HS-27A (cell line): ENCODE measurements at places on chromosomes 12 and 14.

GRCh38 chr12:18416412-18416811, 155.1 kb downstream of the PIK3C2G start:
- no peak for DNase-seq

GRCh38 chr12:49843411-49843810, 505 bp upstream of the BCDIN3D start:
- no peak for DNase-seq

- no peak for DNase-seq
Measured at GRCh38 chr12:91562476-91562875, 379.9 kb upstream of the DCN start.

GRCh38 chr12:19021646-19022045, 107.9 kb upstream of the PLEKHA5 start:
- no peak for DNase-seq

DNA sequence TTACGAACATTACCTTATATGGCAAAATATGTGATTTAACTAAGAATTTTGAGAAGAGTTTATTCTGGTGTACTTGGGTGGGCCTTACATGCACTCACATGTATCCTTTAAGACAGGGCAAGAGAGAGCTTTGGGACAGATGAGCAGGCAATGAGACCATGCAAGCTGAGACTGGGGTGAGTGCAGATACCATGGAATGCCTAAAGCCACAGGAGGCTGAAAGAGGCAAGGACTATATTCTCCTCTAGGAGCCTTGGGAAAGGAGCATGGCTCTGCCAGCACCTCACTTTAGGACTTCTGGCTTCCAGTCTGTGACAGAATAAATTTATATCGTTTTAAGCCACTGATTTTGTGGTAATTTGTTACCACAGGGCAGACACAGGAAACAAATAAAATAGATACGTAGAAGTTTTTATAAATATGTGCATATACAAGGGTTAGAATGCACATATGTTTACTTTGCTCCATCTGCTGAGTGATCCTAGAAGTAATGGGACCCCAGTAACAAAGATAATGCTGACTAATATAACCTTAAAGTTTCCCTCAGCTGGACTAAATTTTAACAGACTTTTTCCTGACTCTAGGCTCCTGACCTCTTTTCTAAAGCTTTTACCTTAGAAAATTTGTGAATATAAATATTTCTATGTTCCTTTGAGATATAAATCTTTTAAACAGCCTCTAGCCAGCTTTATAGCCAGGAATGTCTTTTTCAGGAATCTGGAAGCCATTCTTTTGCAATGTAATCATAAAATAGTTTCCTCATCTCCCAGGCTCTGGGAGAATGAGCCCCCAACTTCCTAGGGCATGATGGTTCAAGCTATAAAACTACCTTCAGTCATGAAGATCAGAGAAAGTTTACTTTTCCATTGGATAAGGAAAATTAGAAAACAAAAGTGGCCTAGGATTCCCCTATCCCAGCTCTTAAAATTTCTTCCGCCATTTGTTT, 216.8 kb downstream of the PPFIA2 start:
- DNase-seq = no peak

- no peak for DNase-seq
Measured at GRCh38 chr14:68770553-68771286, 22.1 kb downstream of the ZFP36L1 start.

- DNase-seq = no peak
Measured at GRCh38 chr12:108526482-108527165, 11.5 kb downstream of the FICD start.

GRCh38 chr12:86551146-86551571, 295.0 kb upstream of the MGAT4C start:
- DNase-seq = no peak

DNA sequence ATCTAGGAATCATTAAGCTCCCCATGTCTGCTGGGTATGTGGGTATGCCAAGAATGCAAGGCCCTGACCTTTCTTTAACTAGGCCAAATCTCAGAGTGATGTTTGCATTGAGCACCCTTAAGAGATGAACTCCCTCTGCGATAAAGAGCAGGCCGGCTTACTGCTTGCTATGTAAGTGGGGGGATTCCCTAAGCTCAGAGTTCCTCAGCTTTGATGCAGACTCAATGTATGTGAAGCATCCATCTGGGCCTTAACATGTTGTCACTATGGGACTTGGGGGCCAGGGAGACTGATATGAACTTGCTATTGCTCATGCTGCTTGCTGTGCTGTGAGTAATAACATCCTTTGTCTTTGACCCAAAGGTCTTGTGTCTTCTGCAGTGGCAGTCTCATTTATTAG, 149.7 kb downstream of the C12orf75 start:
- DNase-seq = no peak

GRCh38 chr14:64604001-64604400, 54.2 kb downstream of the PPP1R36 start:
- no peak for DNase-seq

DNA sequence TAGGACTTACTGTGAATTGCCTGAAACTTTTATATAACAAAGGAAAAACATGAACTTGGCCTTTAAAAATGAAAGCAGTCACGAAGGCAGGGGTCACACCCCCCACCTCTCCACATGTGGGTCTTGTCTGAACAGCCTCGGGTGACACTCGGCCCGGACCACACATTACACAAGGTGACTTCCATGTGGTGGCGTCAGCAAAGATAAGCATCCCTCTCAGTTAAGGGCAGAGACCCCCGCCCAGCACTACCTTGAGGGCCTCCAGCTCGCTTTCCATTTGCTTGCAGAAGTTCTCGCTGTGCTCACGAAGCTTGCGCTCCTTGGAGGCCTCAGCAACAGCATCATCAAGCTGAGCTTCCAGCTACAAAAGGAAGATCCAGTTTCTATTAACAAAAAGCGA, 47.4 kb downstream of the AMN start:
- DNase-seq = no peak

GRCh38 chr14:101622251-101623076, 61.2 kb downstream of the DIO3 start:
- DNase-seq = no peak

GRCh38 chr12:72273851-72274351, 1.7 kb downstream of the TRHDE start:
- DNase-seq = no peak

- DNase-seq = no peak
Measured at GRCh38 chr14:32491416-32492016, 162.4 kb downstream of the AKAP6 start.

DNA sequence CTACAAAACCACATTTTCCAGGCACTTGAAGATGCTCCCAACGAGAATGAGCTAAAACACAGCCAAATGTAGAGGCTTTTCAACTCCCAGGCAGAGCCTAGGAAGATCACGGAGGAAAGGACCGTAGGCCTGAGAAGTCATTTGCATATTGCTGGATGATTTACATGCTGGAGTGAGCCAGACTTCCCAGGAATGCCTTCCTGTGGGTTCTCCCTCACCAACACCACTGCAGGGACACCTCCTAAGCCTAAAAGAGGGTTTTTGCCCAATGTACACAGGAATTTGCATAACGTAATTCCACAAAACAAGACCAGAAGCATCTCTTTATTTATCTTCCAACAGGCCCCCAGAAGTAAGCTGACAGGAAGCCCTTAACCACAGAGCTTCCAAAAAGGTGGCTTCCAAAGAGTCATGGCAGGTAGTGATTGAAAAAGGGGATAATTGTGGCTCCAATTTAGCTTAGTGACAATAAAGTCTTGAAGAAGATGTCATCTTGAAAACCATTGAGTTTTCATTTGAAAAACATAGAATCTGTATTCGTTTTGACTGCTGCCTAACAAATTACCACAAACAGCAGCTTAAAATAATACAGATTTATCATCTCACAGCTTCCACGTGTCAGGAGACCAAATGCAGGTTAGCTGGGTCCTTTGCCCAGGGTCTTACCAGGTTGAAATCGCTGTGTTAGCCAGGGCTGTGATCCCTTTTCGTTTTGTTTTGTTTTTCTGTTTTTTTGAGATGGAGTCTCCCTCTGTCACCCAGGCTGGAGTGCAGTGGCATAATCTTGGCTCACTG, 116.2 kb downstream of the EGLN3 start:
- no peak for DNase-seq

- no peak for DNase-seq
Measured at GRCh38 chr12:42789808-42790760, 200.5 kb upstream of the PRICKLE1 start.

GRCh38 chr12:12561371-12562015, 1.2 kb downstream of the DUSP16 start:
- DNase-seq = peak; percentile 19

DNA sequence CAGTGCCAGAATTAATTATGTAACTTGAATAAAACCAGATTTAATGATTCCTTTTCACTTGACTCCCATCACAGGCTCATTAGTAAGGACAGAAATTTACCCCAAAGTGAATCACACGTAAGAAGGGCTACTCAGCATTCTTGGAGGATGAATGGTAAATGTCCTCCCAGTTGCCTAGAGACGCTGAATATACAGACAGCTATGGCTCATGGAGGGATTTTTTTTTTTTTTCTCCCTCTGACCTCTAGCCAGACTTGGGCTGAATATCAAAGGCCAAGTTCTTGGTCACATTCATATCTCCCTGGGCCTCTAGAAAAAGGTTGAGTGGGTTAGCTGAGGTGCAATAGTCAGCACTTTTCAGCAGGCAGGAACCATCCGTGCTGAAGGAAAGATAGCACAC, 77.5 kb downstream of the PHLDA1 start:
- peak; percentile 85 for DNase-seq

GRCh38 chr12:3328081-3328480, 162.9 kb upstream of the PRMT8 start:
- DNase-seq = no peak

DNA sequence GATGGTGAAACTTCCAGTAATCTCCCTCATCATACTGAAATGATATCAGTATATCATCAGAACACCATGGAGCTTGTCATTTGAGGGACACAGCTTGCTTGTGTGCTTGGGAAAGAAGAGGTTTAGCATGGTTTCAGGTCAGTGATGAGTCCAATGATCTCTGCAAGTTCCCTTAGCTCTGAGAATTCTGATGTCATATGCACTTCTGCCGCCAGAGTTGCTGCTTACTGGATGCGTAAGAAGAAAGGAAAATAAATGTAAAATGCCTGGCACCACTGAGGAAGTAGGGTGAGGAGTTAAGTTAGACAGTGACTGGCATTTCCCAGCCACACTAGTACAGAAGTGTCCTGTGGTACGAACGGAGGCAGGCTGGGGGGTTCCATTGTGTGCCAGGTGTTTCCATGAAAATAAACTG, 22.6 kb downstream of the PRKCH start:
- DNase-seq = no peak

- no peak for DNase-seq
Measured at GRCh38 chr12:93657071-93657470, 20.1 kb upstream of the CRADD start.

DNA sequence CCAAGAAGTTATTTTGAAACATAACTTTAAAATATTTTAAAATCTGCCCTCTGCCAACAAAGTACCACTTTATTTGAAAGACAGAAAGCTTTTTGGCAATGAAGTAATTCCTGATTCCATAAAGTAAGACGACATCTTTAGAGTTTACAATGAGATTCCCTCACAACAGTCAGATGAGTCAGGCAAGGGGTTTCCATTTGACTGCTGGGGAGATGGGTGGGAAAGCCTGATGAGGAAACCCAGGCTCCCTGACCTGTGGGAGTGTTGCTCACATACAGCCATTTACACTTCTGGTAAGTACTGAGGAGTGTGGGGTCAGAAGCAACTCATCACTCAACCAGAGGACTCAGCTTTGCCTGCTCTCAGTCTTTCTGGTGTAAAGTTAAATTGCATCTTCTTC, 10.2 kb downstream of the KITLG start:
- no peak for DNase-seq

DNA sequence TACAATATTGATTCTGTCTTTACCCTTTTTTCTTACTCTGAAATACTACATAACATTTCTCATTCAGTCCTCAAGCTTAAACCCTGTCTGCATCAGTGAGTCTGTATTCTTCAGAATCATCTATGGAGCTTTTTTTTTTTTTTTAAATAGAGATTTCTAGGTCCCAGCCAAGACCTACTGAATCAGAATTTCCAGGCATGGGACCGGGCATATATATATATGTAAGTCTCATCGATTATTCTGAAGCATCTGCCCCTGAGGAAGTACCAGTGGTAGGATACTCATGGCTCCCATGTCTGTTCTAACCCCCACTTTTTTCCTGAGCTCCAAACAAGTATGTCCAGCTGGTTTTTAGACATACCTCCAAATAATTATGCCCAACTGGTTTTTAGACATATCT, 6.1 kb downstream of the DDX47 start:
- no peak for DNase-seq

GRCh38 chr12:47014474-47014873, 64.9 kb upstream of the PCED1B start:
- DNase-seq = peak; percentile 69

- DNase-seq = no peak
Measured at GRCh38 chr12:25695574-25695973, 142.5 kb upstream of the LMNTD1 start.

DNA sequence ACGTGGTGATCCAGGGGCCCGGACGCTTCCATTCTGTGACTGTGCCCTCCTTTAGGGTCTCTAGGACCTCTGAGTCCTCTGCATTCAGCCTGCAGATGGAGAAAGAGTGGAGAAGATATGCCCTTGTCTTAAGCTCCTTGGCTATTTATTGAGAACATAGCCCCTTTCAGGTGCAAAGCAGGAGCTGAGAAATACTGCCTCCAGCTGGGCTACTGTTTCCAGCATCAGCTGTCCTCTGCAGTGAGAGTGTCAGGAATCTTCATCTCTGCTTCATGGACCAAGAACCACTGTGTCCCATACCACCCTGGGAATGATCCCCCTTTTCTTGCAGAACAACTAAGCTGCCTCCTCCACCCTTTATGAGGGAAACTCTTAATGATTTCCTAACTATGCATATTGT, 47.8 kb upstream of the CEP83 start:
- no peak for DNase-seq

DNA sequence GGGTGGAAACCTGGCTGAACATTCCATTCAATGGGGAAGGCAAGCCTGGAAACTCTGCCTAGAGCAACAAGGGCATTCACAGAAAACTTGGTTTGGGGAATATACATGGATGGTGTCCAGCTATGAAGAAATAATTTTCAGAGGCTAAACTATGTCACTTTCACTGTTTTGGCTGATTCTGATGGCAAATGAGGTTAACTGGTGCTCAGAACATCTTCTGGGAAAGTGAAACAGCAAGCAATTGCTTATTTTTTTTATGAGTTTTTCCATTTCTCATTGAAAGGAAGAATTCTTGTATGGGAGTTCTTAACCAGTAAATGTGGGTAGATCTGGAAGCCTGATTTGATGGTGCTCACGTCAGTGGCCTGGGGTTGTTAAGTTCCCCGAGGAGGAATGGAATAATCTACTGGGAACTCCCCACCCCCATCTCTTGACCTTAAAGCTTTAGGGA, 132.8 kb upstream of the BTG1 start:
- no peak for DNase-seq

GRCh38 chr12:90499795-90500194, 455.2 kb downstream of the CCER1 start:
- DNase-seq = no peak

- DNase-seq = no peak
Measured at GRCh38 chr12:131506426-131506825, 204.5 kb upstream of the SFSWAP start.

- DNase-seq = no peak
Measured at GRCh38 chr14:102903889-102904512, 18.5 kb upstream of the AMN start.
